NCI-H1930 (cell line): ENCODE measurements at places on chromosomes 3 and 15.

DNA sequence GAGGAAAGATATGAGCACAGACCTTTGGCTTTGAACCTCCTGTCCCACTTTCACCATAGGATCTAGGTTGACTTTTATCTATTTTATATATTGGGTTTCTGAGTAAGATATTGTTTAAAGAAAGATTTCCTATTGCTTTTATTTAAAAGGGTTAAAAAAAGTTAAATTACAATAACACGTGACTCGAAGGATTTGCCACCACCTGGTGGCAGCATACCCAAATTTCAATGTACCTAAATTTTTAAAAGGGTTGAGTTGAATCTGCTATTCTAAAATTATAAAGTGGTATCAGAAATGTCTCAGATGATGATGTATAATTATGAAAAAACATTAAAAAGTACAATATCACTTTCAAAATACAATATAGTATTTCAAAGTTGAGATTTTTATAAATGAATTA, 368.4 kb downstream of the MECOM start:
- no peak for DNase-seq

GRCh38 chr15:73704869-73705645, 20.9 kb downstream of the CD276 start:
- peak; percentile 5 for DNase-seq

- no peak for DNase-seq
Observed at GRCh38 chr3:60095930-60096329, 1046.1 kb upstream of the CFAP20DC start.

- DNase-seq, result no peak
Observed at GRCh38 chr15:75694241-75695182, 18.1 kb downstream of the CSPG4 start.

DNA sequence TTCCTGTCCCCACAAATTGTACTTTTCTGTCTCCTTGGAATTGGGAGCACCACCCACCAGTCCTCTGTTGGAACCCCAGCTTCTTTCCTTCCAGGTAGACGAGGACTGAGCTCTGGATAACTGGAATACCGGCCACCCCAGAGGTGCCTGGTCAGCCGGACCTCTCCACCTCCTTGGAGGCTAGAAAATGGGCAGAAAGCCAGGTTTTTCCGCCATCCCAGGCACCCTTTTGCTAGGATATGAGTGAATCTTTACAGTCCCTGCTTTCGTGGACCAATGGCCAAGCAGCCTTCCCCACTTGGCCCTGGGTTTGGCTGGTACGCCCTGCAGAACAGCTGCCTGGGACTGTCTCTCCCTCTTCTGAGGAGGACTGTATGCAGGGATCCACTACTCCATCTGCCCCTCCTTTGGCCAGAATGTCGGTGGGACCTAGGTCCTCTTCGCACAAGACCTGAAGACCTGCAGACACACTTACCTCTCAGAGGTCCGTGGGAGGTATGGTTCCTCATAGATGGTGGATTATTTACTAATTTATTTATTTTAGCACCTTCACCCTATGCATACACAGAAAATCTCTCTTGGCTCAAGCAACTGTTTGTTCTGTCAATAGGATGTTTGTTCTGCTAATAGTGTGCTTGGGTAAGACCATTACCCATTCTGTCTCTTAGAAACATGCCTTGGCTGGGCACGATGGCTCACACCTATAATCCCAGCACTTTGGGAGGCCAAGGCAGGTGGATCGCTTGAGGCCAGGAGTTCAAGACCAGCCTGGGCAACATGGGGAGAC, 8.6 kb upstream of the CHAC1 start:
- peak; percentile 38 for DNase-seq

DNA sequence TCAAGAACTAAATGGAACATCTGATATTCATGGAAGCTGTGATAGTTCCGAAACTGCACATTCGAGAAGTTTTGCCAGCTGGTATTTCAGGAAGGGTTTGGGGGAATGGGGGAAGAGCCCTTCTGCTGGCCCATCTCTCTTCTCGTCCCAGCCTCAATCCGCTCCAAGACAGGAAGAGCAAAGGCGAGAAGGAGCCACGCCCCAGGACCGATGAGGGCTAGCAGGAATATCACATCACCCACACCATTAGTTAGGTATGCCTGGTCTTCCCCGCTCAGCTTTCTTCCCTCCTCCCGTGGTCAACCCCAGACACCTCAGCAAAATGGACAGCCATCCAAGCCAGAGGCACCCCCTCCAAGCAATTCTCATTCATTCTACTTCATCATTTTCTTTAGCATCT, 14.9 kb upstream of the PCSK6 start:
- DNase-seq, result no peak

DNA sequence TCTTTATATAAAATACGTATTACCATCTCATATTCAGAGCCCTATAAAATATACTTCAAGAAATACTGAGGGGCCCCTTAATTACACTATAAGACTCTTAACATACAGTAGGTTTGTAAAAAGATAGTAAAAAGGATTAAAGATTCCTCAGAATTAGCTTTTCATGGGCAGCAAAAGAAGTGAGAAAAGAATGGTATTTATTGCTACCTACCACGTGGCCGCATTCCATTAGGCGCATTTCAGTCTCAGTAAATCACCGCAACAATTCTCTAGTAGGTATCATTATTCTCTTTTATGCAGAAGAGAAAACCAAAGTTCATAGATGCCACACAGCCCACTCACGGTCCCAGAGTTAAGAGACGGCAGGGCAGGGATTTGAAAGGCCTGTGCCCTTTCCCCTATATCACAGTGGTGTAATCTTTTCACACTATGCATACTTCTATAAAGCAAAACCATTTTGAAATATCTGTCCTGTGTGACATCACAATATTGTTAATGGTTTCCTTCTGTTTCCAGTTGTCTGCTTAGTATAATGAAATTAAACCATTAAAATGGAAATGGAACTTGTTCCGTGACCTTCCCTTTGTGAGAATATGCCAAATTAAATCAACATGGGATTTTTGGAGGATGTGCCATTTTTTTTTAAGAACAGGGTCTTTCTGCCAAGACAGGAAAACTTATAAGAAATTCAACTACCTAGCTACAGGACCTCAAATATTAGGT, 1072.2 kb downstream of the FHIT start:
- no peak for DNase-seq

DNA sequence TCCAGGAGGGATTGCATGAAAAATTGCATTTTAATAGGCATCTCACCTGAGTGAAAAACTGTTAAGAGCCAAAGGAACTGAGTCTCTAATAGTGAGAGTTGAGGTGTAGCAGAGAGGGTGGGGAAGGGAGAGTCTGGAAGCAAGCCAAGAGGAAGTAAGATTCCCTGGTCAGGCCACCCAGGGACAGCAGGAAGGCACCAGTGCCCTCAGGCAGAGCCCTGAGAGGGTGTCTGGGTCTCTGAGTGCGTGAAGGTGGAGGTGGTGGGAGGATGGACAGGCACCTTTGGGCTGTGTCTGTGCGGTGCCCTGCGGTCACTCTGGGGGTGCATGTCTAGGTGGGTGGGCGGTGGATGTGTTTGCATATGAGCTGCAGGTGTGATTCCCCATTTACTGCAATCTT, 300.4 kb upstream of the ROPN1 start:
- DNase-seq, result no peak

- DNase-seq, result no peak
Observed at GRCh38 chr3:178320456-178321351, 215.5 kb upstream of the KCNMB2 start.

DNA sequence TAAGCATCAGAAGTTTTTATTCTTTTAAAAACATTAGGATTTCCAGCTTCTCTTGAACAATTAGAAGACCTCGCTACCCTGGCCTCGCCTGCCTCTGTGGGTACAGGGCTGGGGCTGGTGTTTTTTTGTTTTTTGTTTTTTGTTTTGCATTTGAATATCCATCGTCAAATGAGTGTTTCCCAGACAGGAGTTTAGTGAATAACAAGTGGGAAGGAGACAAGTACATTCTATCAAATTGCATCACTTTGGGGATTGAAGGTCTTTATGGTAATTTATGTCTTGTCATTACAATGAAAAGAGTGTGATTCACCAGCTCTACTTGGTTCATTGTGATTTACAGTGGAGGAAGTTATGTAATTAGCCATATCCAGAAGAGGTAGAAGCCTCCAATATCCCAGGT, 161.1 kb upstream of the UBE2E1 start:
- no peak for DNase-seq
